NCI-H748 treated with DMSO at 0.1 percent for 48 hours (cell line): ENCODE measurements at places on chromosomes 7 and 10.

DNA sequence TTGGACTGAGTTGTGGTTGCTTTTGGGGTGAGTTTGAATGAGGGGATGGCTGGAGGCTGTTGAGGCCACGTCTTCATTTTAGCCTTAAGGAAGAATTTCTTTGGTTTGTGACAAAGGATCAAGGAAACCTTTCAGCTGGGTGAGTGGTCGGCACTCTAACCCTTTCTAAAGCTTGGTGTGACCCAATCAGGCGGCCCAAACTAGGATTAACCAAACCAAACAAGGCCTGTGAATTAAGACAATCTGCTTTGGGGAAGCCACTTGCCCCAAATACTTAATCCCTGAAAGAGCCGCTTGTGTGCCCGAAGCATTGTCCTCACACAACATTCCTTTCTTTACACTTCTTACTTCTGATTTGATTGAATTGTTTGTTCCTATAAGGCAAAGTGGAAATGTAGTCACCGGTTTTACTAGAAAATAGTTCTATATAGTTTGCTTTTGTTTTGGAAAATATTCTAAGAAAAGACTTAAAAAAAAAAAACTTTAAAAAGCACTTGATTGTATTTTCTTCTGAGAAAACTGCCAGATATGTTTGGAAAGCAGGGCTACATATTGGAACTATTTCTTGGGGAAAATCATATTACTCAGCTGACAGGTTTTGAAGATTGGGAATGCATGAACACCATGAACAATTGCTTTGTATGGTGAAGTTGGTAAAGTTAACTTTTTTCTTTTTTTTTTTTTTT, 272.4 kb upstream of the BMPER start:
- no peak for DNase-seq

DNA sequence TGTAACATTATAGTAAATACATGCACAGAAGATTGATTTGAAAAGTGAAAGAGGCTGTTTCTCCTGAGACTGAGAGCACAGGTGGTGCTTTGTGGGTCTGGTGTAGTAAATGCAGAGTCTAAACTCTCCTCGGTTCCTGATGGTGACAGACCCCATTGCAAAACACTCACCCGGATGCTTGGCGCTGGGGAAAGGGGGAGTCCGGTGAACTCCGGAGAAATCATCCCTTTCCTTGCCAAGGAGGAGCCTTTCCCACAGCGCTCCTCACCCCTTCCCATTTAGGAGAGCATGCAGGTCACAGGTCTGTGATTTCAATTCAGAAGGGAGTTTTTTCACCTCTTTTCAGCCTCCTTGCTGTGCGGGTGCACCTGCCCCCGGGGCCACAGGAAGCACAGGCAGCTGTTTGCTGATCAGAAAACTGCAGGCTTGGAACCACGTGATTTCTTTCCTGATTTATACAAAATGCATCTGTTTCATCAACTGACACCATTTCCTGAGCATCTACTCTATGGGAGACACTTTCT, 75.6 kb upstream of the LYZL2 start:
- DNase-seq, result no peak

DNA sequence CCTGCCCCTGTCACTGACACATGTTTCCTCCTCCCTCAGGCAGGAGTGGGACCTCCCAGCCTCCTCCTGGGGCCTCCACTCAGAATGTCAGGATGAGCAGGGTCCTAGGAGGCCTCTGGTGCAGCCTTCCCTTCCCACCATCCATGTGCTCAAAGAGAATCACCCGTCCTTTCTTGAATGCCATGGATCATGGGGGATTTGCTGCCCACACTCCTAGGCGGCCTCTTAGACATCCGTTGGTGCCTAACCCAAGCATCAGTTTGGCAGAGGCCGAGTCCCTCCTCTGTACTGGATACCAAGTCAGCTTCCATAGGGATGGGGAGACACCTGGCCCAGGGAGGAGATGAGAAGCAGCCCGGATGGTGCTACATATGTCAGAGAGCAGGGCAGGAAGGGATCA, 7.0 kb downstream of the NOS3 start:
- DNase-seq, result no peak

DNA sequence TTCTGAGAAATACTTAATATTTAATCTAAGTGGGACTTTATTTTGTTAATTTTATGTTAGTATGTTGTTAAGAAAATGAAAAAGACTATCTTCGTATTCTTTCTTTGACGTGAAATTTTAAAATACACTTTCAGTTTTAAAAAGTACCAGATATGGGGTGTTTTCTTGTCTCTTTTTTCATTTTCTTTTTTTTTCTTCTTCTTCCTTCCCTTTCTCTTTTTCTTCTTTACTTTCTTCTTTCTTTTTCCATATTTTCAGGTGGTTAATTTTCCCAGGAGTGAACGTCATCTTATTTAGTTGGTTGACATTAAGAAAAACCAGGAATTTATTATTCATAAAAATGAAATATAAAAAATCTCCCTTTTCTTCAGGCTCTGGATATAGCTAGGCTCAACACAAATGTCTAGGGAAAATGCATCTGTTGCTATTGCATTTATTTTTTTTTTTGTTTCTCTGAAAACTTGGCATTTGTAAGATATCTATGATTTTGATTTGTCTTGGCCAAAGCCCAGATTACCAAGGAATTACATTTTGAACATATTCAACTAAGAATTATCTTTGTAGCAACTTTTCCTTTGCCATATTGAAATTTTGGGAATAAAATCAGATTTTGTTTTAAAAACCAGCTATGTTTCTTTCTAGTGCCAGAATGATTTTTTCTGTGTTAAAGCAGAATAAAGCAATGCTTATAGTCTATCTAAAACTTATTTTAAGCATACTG, 241.3 kb upstream of the FOXP2 start:
- DNase-seq, result no peak

DNA sequence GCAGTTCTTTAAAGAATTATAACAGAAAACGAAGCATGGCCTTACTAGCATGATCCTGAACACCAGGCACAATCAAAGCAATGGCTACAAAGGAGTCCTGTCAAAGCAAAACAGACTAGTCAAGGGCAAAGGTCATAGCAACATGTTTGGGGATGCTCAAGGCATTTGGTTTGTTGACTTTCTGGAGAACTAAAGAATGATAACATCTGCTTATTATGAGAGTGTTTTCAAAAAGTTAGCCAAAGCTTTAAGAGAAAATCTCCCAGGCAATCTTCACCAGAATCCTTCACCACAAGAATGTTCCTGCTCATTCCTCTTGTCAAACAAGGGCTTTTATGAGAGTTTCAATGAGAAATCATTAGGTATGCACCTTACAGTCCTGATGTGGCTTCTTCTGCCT, 95.1 kb upstream of the CPXM2 start:
- DNase-seq, result no peak

- peak; percentile 65 for DNase-seq
These were observed 6.9 kb upstream of the CREB3L2 start for GRCh38 chr7:138008588-138009349.

DNA sequence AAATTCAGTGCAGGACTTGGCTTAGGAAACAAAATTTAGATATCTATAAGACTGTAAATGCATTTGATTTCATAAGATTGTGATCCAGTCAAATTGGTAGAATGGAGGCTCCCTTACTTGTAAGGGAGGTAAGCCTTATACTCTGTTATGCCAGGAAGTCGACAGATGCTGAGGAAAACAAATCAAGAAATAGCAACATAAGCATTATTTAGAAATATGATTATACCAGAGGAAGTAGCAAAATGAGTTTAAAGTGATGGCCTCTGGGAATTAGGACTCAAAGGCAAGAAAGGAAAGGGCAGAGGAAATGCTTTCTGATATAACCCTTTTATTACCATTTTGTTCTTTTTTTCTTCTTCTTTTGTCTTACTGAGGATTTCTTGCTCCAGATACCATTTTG, 40.5 kb upstream of the MTPAP start:
- no peak for DNase-seq

DNA sequence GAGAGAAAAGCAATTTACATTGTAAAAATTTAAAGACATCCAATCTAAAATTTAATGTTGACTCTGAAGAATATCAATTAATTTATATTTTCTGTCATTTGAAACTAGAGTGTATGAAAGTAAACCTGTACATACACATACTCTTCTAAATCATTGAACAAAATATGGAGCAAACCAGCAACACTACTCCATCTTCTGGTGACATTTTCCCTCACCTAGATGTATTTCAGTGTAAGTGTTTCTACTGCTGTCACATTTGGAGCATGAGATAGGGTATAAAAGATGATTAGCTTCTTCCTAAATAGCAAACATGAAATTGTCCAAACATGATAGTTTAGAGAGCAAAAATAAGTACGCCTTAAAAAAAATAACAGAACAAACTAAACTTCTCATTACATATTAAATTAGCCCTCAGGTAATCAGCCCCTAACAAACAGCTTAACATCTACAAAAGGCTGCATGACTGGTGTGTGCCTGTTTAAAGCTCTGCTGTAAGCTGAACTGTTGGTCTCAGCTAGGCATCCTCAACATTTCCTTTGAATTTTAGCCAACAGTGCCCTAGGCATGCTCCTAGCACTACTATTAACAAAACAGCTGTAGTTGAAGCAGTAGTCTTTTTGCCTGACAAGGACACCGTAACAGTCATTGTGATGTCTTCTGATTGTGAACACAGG, 189.8 kb downstream of the CTNNA3 start:
- DNase-seq, result no peak

DNA sequence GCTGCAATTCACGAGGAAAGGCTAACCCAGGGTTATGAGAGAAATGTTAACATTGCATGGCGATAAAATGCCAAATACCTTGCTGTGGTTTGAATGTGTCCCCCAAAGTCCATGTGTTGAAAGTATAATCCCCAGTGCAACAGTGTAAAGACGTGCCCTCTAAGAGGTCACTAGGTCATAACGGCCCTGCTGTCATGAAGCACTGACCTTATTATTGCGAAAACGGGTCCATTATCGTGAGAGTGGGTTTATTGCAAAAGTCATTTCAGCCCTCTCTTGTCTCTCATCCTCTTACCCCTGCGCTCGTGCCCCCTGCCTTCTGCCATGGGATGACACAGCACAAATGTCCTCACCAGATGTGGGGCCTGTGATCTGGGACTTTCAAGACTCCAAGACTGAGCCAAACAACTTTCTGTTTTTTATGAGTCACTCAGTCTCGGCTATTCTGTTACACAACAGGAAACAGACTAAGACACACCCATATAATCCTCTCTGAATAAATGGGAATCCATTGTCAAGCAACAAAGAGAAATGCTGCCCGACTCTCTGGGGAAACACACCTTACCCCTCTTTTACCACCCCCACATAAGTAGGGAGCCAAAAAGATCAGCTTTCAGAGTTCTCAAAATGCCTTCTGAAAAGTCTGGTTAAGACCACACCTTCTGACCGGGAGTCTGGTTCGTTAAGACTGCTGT, 73.1 kb upstream of the UCN3 start:
- peak; percentile 76 for DNase-seq

- DNase-seq, result no peak
These were observed 171.5 kb upstream of the CDCA7L start for GRCh38 chr7:22117222-22117621.

DNA sequence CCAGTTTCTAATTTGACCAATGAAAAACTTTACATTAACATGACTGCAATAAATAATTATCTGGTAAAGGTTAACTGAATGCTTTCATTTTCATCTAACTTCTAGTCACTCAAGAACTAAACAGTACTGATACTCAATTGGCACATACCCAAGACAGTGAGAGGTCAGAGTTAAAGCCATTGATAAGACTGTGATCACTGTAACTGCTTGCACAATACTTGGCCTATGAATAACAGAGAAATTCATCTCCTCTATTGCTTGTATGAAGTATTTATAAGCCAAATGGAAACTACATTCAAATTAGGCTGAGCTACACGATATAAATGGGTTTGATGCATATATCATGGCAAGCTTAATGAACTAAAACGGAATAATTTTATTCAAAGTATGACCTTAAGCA, 43.0 kb downstream of the HERC4 start:
- DNase-seq, result no peak

GRCh38 chr10:34941471-34942357, 126.6 kb upstream of the PARD3 start:
- DNase-seq, result no peak

DNA sequence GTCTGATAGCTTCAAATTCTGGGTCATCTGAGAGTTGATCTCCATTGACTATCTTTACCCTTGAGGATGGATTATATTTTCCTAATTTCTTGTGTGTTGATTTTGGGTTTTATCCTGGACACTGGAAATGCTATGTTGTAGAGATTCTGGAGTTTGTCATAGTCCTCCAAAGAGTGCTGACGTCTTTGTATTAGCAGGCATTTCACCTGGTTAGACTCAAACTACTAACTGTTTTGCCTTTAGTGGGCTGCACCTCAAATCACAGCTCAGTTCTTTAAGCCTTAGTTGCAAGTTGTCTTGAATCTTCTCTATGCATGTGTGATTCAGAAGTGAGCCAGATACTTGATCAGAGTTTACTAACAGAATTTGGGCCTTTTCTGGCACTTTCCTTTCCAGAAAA, 264.3 kb downstream of the RPS24 start:
- DNase-seq, result no peak

- DNase-seq, result no peak
These were observed 1.3 kb downstream of the LSMEM1 start for GRCh38 chr7:112481833-112482670.

GRCh38 chr10:11612021-11613001, 861 bp upstream of the USP6NL start:
- no peak for DNase-seq

DNA sequence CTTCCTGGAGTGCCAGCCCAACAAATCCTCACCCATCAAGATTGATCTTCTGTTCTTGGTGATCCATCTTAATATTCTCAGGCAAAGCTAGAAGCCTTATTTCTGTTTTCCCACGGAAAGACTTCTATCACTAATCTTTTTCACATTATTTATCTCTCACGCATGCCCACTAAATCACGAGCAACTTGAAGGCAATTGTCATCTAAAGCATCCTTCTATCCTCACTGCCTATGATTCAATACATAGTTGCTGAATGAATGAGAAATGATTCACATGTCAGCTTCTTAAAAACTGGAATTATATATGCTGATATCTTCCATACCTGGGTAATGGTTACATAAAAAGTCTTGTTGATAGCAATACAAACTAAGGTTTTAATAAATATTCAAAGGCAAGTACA, 12.6 kb upstream of the COL1A2 start:
- DNase-seq, result no peak

DNA sequence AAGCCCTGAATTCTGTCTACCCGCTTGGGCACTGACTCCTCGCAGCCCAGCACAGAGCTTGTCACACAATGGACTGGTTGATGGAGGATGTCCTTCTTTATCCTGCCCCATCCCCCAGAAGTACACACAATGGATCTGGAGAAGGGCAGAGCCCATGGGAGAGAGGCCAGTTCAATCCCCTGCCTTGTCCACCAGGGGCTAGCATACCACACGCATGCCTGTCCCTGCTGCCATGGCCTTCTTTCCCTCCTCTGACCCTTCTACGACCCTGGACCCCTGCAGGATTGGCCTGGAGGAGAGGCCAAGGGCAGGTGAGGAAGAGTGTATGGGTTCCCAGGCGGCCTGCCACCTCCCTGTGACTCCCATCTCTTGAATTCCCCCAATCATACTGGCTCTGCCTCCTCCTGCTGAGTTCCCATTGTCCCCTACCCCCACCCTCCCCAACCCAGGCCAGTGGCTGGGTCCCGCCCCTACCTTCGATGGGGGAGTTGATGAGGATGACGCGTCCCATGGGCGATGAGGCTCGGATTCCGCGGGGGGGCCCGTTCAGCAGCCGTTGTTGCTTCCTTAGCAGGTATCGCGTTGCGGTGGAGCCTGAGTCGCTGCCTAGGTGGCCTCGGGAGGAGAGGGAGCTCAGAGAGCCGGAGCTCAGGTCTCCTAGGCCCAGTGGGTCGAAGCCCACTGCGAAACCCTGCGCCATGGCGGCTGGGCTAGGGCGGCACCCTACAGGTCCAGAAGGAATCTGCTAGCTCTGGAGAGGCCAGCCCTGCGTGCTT, 1.2 kb downstream of the PDZD7 start:
- DNase-seq, result no peak

- DNase-seq, result no peak
These were observed 52.3 kb downstream of the GLRX3 start for GRCh38 chr10:130188195-130189175.
